ENCODE measurements at places on chromosomes 1 and 21. TPM values are rescaled to one million over a fixed set of nuclear protein-coding genes. Genes with fewer than 3 reads are reported as not detected.

MAP7D1 gene
- 52.9 TPM for total RNA-seq

ZMYND12 gene
- total RNA-seq = 0.25 TPM

FAM72A gene
- 1.7 TPM for total RNA-seq

PPIAL4G gene
- 0.25 TPM for total RNA-seq

ANGPTL1 gene
- 4.7 TPM for total RNA-seq

ATP5IF1 gene
- total RNA-seq = 43.0 TPM

USH2A gene
- under 0.01 TPM for total RNA-seq

PLCH2 gene
- 9.1 TPM for total RNA-seq

SYT2 gene
- total RNA-seq = 0.98 TPM

FALEC gene
- not detected for total RNA-seq

PGBD5 gene
- total RNA-seq = 20.7 TPM

KIF26B gene
- 19.7 TPM for total RNA-seq

LRRC8B gene
- total RNA-seq = 35.4 TPM

MYOG gene
- total RNA-seq = not detected

CASZ1 gene
- total RNA-seq = 0.98 TPM

FOXE3 gene
- total RNA-seq = not detected

LRRC42 gene
- 12.3 TPM for total RNA-seq

All from temporal lobe (tissue), 4 donors.